ENCODE measurements at places on chromosomes 13 and 19.
A peak's percentile ranks its signal among the peaks of the same experiment; 100 is the strongest.

DNA sequence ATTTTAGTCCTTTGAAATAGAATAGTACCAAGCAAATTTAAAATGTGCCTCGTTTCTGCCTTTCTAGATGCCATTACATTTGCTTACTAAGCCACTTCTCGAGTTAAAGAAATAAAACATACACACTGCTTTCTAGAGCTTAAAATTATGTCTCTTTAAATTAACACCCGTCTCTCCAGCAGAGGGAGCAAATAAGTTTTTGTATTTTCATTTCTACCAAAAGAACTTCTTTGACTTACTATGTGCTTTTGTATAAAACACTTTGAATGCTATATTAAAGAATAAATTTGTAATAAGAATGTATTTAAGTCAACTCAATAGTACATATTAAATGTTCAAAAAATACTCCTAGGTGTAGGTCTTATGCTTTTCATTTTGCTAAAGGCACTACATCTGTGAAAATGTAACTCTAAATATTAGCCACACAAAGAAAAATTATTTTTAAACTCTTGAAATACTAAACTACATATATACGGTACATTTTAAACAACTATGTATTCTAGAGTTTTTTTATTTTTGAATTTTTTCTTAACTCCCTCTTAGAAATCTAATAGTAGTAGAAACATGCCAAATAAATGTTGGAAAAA, 269.3 kb upstream of the MIR17HG start:
- no peak for DNase-seq

- no peak for DNase-seq
Measured at GRCh38 chr19:3503036-3503572, 2.6 kb upstream of the DOHH start.

DNA sequence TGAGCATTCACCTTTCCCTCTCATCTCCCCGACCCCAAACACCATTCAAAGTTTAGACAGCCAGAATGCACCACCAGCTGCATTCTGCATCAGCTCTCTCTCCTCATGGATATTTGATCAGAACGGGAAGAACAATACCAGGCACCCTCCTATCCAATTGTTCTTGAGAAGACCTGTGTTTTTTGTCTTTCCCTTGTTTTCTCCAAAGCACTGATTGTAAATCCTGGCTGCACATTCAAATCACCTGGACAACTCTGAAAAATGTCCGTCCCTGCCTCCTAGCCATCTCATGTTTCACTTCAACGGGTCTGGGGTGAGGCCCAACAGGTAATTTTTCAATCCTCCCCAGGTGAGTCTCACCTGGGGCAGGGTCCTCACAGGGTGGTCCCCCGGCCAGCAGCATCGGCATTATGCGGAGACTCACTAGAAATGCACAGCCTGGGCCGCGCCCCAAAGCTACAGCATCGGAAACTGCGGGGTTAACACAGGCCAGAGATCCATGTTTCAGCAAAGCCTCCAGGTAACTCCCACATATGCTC, 5.5 kb downstream of the IRS2 start:
- no peak for DNase-seq

DNA sequence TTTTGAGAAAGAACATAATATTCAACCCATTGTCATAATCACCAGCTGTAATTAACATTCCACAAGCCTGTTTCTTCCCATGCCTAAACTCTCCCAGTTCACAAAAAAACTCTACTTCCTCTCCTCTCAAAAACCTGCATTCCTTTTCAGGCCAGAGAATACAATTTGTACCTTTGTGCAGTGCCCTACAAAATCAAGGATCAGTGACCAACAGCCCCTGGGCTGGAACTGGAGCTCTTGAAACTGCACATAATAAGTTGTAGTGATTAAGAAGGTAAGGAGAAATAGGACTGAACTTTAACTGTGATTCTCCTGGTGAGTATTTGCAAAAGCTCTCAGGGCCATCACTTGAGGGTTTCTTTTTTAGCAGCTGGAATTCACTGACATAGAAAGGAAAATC, 472.7 kb downstream of the RFC3 start:
- no peak for DNase-seq

DNA sequence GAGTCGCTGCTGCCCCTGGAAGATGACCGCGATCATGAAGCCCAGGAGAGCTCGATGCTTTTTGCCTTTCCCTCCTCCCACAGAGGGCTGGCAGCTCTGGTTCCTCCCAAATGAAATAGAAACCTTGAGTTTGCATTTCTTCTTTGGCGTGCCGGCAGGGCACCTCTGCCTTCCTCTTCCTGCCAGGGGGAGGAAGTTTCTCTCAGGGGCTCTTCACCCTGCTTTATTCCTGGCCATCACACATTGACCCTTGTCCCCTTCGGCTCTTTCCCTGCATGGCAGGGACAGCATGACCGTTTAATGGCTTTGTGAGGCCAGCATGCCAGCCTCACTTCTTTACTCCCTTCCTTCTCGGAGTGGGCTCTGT, 47.9 kb downstream of the ACTN4 start:
- DNase-seq: no peak

DNA sequence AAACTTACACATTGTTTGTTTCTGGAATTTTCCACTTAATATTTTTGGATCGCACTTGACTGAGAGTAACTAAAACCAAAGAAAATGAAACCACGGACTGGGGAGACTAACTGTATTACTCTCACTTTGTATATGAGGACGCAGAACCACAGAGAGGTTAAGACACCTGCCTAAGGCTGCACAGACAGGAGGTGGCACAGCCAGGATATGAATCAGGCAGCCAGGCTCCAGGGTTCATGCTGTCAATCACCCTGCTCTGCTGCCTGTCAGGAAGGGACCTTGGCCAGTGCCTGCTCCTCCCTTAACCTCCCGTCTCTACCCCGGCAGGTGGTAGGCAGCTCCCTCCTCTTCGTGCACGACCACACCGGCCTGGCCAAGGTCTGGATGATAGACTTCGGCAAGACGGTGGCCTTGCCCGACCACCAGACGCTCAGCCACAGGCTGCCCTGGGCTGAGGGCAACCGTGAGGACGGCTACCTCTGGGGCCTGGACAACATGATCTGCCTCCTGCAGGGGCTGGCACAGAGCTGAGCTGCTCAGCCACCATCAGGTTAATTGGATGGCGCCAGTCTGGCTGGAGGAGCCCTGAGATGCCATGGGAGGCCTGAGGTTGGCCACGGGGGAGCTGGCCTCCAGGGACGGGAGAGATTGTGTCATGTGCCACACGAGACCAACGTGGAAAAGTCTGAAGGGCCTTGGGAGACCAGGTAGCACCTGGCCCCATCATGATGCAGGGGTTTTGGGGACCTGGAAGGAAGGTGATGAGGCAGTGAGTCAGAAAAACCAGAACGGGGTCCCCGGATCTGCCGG, 11.0 kb downstream of the ACTMAP start:
- DNase-seq: no peak

GRCh38 chr13:35712907-35713761, 236.6 kb upstream of the MAB21L1 start:
- DNase-seq: no peak

DNA sequence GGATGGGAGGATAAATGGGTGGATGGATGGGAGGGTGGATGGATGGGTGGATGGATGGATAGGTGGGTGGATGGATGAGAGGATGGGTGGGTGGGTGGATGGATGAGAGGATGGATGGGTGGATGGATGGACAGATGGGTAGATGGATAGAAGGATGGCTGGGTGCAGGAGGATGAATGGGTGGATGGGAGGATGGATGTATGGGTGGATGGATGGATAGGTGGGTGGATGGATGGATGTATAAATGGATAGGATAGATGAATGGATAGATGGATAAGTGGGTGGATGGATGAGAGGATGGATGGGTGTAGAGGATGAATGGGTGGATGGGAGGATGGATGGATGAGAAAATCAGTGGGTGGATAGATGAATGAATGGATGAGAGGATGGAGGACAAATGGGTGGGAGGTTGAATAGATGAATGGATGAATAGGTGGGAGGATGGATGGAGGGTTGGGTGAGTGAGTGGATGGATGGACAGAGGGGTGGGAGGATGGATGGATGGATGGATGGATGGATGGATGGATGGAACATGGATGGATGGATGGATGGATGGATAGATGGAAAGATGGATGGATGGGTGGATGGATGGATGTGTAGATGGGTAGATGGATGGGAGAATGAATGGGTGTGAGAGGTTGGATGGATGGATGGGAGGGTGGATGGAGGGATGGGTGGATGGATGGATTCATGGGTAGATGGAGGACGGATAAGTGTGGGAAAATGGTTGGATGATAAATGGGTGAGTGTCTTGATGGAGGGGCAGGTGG, 35.9 kb upstream of the ONECUT3 start:
- no peak for DNase-seq

- no peak for DNase-seq
Measured at GRCh38 chr13:86174622-86175021, 375.4 kb upstream of the SLITRK6 start.

DNA sequence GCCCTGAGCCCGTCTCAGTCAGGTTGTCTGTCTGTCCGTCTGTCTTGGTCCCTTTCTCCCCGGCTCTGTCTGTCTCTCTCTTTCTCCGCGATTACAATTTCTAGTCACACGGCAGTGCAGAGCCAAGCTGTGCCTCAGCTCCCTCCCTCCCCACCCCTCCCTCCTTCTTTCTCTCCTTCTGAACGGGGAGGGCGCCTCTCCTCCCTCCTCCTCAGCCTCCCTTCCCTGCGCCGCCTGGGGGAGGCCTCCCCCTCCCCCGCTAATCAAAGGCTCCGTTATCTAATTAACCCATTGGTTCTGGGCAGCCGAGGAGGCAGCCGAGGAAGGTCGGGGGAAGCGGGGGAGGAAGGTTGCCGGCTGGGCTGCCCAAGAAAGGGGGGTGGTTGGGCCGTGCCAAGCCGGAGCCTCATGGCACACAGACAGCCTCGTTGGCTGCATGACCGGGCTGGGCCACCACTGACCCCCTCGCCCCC, 16.5 kb downstream of the LRRC4B start:
- no peak for DNase-seq

GRCh38 chr19:40530091-40530901, 46.4 kb upstream of the SHKBP1 start:
- peak; percentile 50 for DNase-seq

DNA sequence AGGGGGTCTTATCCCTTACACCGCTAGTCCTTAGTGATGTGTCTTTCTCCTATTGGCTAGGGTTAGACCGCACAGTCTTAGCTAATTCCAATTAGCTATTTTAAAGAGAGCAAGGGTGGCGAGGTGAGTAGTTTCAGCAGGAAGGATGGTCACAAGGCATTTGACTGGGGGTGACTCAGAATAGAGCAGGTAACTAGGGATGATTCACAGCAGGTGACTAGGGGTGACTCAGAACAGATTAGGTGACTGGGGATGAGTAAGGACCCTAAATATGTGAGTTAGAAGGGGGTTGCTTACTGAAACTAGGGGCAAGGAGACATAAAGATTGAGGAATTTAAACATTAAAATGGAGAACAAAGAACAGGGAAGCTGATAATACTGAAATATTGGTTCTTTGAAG, 64.3 kb downstream of the ZNF66 start:
- DNase-seq: no peak

- no peak for DNase-seq
Measured at GRCh38 chr19:48398102-48398374, 4.6 kb downstream of the GRIN2D start.
